ENCODE measurements at places on chromosomes 7 and 10.

GRCh38 chr7:131578602-131579001 lies 22.2 kb upstream of the PODXL start:
- DNase-seq: no peak

DNA sequence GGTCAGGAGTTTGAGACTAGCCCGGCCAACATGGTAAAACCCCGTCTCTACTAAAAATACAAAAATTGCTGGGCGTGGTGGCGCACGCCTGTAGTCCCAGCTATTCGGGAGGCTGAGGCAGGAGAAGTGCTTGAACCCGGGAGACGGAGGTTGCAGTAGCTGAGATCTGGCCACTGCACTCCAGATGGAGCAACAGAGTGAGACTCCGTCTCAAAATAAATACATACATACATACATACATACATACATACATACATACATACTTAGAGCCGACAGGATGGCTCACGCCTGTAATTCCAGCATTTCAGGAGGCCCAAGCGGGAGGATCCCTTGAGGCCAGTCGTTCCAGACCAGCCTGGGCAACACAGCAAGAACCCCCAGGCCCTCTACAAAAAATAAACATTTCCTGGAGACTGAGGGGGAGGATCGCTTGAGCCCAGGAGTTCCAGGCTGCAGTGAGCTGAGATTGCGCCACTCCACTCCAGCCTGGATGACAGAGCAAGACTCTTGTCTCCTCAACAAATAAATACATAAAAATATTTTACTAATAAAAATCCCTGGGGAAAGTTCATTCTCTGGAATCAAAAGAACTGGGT lies 90.9 kb upstream of the TNRC18 start:
- no peak for DNase-seq

DNA sequence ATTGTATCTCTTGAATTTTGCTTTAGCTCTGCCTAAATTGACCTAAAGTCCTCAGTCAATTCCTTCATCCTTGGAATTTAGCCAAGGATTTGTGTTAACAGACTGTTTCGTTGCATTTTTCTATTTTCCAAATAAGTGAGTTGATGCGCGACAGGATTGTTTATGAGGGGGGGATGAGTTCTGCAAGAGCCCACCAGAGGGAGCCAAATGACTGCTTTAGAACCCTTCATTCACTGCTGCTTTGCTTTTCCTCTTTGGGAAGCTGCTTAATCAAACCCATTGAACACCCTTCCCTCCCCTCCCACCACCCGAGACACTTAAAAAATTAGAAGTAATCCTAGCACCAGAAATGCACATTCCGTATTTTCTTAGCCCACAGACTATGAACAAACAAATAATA lies 33.7 kb upstream of the PTF1A start:
- peak; percentile 7 for DNase-seq

GRCh38 chr7:130959743-130960207 lies 225.8 kb upstream of the KLF14 start:
- no peak for DNase-seq

- no peak for DNase-seq
Measured at GRCh38 chr7:15609287-15609686, 47.5 kb upstream of the AGMO start.

DNA sequence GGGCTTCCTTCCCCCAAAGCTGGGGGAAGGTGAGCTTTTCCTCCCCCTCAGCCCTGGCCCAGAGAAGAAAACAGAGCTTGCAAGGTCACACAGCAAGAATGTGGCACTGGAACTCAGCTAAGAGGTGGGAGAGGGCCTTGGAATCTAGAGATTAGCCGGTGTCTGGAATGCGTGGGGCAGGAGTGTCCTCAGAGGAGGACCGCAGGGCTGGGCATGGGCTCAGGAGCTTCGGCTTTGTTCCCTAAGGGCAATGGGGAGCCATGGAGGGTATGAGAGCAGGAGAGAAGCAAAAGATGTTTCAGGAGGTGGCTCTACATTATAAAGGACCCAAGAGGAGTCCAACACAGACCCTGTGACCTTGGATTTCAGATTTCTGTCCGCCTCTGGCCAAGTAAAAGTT lies 127.2 kb upstream of the TNRC18 start:
- DNase-seq: no peak

DNA sequence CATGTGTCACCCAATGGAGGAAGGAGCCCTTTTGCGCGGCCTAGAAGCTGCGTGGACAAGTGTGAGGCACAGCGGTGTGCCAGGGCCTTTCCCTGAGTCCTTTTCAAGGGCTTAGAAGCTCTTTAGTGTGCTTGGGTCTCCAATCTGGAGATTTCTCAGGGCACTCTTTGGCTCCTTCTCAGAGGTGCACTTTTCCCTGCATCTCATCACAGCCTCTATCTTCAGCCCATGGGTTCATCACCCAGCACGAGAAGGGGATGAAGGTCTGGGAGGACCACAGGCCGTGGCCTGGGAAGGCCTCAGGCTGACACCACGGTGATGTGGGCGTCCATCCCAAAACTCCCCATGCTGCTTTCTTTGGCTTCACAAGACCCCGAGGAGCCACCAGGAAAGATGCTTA lies 233.4 kb downstream of the TEX36 start:
- no peak for DNase-seq

DNA sequence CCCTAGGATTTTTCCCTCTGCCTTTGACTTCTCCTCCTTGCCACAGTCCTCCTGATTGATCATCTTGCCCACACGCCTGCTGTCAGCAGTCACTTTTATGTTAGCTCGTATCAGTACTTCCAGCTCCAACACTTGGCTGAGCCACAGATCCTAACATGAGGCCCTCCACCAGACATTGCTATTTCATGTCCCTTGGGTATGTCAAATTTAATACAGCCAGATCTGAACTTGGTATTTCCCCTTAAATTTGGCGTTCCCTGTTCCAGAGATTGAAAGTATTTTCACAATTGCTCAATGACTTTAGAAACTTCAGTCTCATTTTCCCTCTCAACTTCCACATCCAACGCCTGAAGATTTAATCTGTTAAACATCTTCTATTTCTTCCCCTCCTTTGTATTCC lies 140.4 kb downstream of the RNLS start:
- DNase-seq: no peak

DNA sequence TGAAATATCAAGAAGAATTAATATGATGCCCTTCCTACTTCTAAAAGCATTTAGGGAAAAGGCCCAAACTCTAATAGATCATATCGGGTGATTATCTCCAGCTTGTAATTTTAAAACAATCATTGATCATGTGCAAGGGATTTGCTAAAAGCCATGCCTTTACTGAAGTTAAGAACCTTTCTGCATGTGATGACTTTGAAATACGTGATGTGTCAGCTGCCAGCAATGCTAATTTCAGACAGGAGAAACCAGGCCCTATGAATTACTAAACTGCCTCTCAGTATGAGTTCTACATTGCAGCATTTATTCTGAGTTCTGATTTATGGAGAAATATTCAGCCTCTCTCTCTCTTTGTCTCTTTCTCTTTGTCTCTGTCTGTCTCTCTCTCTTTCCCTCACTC lies 203.6 kb upstream of the AKR1E2 start:
- DNase-seq: no peak

GRCh38 chr7:44772867-44773266 lies 23.6 kb upstream of the PPIA start:
- DNase-seq: no peak

DNA sequence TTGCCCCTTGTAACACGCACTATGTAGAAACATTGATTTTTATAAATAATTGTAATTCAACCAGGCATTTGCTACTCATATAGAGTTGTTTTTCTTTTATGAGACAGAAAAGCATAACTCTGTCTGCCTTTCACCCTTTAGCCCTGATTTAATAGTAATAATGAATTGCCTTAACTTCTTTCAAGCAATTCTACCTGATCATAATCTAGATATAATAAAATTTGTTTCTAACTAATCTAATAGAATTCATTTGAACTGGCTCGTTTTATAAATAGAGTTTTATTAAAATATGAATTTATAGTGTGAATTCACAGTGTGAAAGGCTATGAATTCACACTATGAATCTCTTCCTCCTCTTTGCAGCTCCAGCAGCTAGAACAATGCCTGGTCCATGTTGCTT lies 184.1 kb upstream of the PTN start:
- DNase-seq: no peak

GRCh38 chr10:124156524-124157260 lies 63.3 kb upstream of the CHST15 start:
- no peak for DNase-seq

GRCh38 chr10:69855346-69856111 lies 53.8 kb downstream of the COL13A1 start:
- DNase-seq: peak; percentile 9

Data from DMS79 treated with DMSO at 0.1 percent for 48 hours (cell line).